Esophagus mucosa (tissue), 1 donor: ENCODE measurements at places on chromosomes 3 and 15. TPM values are rescaled to one million over a fixed set of nuclear protein-coding genes. Genes with fewer than 3 reads are reported as not detected.

DNA sequence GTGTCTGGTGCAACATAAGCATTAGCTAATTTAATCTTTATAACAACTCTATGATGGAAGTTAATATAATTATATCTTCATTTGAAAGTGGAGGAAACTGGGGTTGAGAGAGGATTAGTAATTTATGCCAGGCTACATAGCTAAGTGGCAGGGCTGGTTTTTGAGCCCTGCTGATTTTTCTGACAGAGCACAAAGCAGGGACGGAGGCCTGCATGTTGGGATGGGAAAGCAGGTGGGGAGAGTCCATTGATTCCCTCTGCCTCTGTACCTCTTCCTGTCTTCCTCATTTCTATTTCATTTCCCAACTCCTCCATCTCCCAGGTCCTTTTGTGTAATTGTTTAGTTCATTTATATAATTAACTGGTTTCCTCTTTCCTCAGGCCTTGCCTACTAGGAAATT, 251.6 kb upstream of the ZPLD1 start:
- ATAC-seq, result no peak

DNA sequence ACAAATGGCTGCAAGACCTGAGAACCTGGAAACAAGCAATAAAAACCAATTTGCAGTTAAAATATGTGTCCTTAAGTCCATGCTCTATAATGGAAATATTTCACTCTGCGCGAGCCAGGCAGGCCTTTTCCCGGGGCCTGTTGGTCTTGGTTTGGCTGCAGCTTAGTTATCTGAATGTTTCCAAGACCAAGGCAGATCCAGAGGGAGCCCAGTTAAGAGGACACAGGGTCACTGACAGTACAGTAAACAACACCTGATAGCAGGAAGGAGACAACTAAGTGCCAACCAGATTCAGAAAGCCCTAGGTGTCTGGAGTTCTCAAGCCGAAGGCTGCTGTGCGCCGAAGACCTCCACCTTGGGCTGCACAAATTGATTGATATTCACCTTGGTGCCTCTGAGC, 32.8 kb downstream of the THSD4 start:
- ATAC-seq, result no peak

CADPS gene
- 0.08 TPM for total RNA-seq

DNA sequence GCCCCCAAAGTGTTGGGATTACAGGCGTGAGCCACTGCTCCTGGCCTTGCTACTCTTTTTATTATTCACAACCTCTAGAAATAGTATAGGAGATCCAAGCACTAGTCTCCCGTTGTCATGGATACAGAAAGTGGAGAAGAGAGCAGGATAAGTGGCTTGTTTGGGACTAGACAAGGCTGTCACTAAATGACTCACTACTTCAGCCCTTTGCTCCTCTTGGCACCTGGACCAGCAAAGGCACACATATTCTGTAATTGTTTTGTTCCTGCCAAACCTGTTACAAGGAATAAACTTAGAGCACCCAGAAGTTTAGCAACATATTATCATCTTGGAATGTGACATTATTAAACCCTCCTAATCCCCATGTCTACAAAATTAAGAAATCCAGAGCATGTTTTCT, 427.2 kb upstream of the THBS1 start:
- peak; percentile 92 for ATAC-seq

DNA sequence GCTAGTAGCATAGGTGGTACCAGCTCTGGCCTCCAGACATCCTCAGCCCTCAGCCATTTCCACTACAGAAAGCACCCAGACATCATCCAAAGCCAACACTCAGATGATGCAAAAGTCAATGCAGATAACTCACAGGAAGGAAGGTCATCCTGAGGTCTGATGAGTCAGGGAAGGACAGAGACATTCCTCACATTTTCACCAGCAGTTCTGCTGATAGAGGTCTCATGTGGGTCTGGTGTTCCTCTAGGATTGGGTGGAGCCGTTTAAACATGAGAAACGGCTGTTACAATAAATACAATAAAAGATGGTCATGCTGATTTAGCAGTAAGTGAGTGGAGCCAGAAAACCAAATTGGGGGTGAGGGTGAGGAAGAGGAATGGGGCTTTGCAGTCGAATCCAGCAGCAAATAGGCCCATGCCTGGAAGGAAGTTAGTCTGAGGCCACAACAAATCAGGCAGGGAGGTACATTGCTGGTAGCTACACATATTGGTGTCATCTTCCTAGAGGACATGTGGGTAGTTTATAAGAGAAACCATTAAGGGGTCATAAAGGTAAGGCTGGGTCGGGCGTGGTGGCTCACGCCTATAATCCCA, 33.3 kb upstream of the FLNB start:
- peak; percentile 13 for ATAC-seq

DNA sequence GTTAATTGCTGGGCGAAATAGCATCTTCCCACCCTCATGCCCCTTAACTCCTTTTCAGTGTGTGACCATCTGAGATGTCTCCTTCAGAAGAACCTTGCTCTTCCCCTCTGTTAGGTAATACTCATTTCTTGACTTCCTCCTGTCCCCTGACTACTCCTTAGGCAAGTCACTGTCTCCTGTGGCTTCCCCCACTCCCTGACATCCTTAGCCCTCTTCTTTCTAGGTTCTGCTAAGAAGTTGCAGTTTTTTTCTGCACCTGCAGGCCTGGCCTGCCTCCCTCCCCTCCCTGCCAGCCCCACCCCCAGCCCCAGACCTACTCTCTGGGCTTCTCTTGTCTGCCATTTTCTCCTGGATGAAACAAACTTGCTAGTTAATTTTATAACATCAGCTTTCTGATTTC, 15.2 kb upstream of the EID1 start:
- no peak for ATAC-seq

DGKG gene
- total RNA-seq, result 0.40 TPM

C3orf22 gene
- not detected for total RNA-seq

- ATAC-seq, result peak; percentile 93
Measured at GRCh38 chr3:178705925-178706324, 169.7 kb downstream of the KCNMB2 start.

DNA sequence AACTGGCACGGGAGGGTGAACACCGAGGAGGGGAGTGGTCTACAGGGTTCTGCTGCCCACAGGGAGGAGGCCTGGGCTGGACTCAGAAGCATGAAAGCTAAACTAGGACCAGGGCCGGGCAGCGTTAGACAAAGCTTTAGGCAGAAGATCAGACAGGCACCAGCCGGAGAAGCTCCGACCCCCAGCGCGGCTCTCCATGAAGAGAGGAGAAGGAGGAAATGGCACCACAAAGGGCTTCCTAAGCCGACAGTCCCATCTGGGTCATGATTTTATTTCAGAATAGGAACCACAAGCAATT, 61.2 kb downstream of the RUBCN start:
- ATAC-seq, result no peak

NLGN1 gene
- total RNA-seq, result 0.44 TPM

DNA sequence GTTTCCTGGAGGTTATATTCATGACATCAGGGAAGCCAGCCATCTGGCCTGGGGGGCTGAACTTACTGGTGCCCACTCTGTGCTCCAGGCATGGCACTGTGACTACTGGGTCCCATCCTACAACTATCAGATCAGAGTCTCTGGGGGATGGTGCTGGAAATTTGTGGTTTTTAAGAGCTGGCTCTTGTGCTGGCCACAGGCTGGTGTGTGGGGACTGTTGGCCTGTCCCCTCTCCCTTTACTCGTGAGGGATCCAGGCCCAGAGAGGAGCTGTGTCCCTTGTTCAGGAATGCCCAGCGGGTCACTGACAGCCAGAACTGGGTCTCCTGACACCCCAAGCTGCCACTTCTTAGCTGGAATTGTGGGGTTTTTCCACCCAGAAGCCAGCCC, 44.5 kb upstream of the SEC22A start:
- ATAC-seq, result no peak

UNC45A gene
- total RNA-seq, result 48.9 TPM

GRK7 gene
- not detected for total RNA-seq

DNA sequence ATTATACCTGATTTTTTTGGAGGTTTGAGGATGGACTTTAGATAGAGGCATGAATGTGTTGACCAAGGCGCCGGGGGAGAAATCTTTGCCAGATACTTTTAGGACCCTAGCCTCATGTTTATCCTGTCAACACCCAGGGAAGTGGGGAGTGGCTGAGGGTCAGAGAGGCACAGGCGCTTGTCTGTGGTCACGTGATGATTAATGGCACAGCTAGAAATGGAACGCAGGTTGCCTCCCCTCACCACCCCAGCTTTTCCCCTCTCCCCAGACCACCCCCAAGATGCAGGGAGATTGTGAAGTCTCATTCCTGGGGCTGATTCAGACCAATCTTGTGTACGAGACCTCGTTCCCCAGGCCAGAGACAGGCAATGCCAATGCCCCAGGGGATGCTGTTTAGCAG, 218.4 kb upstream of the LINGO1 start:
- no peak for ATAC-seq

GRCh38 chr3:129778871-129779270, 114.6 kb downstream of the TMCC1 start:
- no peak for ATAC-seq

- ATAC-seq, result no peak
Measured at GRCh38 chr3:31009881-31010280, 115.4 kb upstream of the GADL1 start.

SERPINI2 gene
- total RNA-seq, result not detected

DNA sequence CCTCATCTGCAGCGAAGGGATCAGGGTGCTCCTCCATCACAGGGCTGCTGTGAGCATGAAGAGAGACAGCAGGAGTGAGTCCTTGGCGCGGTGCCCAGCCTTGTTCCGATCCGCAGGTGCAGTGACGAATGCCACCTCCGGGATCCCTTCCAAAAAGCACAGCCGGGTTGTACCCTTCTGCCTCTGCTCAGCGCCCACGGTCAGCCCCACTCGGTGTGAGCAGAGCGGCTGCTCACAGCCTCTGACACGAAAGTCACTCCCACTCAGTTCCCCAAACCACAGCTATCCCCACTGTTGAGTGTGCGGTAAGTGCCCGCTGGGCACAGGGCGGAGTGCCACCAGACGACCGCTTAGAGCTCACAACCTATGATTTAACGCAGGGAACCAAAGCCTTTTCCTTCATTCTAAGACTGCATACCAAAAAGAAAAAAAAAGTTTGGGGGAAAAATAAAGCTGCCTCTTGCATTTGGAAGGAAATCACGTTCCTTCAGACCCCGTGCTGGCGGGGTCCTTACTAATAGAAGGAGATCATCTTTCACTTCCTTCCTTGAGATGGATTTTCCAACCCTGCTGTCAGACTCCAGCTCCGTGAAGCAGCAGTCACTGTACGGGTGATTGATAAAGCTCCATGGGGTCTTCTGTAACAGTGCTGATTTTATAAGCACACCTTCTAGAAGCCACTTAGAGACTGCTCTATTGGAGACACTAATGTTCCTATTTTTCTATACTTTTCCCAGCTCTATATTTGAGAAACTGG, 34.7 kb upstream of the TUBGCP5 start:
- peak; percentile 37 for ATAC-seq

DNA sequence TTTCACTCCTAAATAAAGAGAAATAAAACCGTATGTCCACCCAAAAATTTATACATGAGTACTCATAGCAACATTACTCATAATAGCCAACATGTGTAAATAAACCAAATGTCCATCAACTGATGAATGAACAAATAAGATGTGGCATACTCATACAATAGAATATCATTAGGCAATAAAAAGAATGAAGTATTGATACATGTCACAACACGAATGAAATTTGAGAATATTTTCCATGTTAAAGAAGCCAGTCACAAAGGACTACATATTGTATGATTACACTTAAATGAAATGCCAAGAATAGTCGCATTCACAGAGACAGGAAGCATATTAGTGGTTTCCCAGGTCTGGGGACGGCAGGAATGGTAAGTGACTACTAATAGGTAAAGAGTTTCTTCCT, 869.2 kb downstream of the IGSF11 start:
- ATAC-seq, result no peak
